ENCODE measurements at places on chromosomes 1 and 21.

- no peak for DNase-seq
Measured at GRCh38 chr21:39178421-39178820, 4.8 kb downstream of the PSMG1 start.

GRCh38 chr1:150820730-150821512 is 12.9 kb upstream of the CTSK start:
- DNase-seq = no peak

GRCh38 chr1:166836733-166837132 is 2.5 kb upstream of the POGK start:
- DNase-seq = no peak

DNA sequence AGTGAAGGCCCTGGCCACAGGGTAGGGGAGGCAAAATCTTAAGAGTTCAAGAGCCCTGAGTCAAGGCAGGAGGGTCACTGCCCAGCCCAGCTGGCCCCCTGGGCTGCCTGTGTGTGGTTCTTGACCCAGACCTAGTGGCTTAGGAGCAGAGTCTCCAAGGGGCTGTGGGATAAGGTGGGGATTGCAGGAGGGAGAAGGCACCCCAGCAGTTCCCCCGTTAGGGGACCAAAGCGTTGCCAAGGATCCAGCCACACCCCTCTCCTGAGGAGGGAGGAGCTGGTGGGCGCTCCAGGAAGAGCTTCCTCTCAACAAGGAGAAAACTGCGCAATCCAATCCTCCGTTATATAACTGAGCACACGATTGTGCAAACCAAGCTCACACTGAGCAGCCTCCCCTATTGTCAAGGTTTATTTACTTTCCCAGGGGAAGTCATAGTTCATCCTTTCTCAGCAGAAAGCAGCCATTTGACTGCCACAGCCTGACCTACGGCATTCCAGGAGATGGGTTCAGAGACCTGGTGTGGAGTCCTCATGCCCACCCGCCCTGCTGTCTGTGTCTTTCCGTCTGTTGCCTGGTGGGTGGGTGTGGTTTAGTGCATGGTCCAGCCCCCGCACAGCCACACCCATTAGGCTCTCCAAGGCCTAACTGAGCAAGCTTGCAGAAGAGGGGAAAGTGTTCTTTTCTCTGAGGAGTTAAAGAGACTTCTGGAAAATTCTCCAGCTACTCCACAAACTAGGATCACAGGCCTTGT is 3.5 kb downstream of the EPHX1 start:
- peak; percentile 46 for DNase-seq

DNA sequence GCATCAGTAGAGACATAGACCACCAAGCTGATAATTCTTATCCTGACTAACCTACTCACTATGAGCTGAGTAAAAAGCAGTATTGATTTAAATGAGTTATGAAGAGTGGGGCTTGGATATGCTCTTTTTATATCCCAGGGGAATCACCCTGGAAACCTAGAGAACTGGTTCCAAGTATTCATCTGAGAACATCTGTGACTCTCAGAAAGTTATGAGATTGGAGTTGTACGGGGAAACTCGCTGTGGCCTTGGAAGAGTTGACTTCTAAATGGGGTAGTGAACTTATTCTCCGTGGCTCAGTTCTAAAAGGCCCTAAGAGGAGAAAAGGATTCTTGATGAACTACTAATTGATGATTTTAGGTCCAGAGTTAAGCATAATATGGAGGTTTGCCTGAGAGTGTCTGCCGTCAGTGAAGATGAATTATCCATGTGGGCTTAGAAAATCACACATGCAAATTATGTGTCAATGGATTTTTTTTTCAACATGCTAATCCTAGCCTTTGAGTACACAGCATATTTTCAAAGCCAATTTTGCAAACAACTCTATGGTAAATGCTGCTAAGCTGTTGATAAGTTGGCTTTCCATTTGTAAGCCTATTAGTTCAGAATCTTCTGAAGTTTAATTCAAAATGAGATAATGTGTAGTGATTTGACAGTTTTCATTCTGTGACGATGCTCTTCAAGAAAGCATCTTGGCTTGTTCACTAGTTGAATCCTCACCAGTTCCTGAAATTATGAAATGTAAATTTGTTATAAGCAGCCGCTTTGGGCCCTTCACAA is 122.7 kb downstream of the FGGY start:
- no peak for DNase-seq

DNA sequence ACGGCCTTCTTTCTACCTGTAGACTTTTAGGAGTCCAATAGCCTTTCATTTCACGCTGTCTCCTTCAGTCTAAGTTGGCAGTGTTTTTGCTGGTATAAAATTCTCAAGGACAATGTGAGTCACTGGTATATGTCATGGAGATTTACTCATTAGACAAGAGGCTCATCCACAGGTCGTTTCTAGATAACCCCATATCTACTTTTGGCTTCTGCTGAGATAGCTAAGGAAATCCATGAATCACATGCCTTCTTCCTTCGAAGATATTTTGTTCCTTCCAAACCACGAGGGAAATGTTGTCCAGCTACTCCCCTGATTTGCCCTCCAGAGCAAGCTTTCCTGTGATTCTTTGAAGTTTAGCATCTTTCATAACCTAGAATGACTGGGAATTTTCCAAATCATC is 38.5 kb upstream of the KCNK1 start:
- DNase-seq = no peak

DNA sequence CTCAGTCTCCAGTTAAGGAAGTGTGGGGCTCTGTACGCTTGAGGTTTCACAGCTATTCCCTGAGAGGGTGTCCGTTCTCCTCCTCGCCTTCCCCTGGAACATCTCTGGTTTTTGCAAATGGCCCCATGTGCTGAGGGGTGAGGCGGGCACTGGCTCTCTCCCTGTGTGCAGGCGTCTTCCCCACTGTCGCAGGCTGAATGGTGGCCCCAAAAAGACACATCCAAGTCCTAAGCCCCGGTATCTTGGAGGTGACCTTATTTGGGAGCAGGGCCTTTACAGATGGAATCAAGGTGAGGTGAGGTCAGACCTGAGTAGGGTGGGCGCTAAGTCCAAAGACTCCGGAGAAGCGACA is 98.0 kb upstream of the TMPRSS2 start:
- no peak for DNase-seq

GRCh38 chr1:188127507-188127906 is 1298.8 kb downstream of the PLA2G4A start:
- no peak for DNase-seq

DNA sequence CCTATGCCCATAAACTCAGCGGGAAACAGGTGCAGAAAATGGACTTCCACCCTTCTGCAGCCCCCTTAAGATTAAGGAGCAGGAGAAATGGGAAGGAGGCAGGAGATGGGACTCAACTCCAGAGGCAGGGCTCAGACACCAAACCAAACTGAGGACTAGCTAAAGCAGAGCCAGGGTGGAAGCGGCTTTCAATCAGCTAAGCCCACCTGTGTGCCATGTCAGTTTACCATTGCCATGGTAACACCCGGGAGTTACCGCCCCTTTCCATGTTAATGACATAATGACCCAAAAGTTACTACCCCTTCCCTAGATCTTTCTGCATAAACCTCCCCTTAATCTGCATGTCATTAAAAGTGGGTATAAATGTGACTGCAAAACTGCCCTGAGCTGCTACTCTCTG is 653.5 kb downstream of the PTPRU start:
- DNase-seq = no peak

DNA sequence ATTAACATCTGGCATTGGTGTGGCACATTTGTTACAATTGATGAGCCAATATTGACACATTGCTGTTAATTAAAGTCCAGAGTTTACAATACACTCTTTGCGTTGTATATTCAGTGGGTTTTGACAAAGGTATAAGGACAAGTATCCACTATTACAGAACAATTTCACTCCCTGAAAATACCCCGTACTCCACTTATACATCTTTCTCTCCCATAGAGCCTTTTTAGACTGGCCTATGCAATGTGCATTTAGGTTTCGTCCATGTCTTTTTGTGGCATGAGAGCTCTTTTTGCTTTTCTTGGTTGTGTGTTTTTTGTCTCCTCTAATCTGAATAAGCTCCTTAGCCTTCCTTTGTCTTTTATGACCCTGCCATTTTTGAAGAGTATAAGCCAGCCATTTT is 40.6 kb upstream of the TSNAX start:
- no peak for DNase-seq

- no peak for DNase-seq
Measured at GRCh38 chr1:39187275-39188046, 17.0 kb upstream of the MACF1 start.

- no peak for DNase-seq
Measured at GRCh38 chr1:207691841-207692240, 46.9 kb downstream of the CR1L start.

- no peak for DNase-seq
Measured at GRCh38 chr1:28173980-28174297, 2.6 kb downstream of the PTAFR start.

DNA sequence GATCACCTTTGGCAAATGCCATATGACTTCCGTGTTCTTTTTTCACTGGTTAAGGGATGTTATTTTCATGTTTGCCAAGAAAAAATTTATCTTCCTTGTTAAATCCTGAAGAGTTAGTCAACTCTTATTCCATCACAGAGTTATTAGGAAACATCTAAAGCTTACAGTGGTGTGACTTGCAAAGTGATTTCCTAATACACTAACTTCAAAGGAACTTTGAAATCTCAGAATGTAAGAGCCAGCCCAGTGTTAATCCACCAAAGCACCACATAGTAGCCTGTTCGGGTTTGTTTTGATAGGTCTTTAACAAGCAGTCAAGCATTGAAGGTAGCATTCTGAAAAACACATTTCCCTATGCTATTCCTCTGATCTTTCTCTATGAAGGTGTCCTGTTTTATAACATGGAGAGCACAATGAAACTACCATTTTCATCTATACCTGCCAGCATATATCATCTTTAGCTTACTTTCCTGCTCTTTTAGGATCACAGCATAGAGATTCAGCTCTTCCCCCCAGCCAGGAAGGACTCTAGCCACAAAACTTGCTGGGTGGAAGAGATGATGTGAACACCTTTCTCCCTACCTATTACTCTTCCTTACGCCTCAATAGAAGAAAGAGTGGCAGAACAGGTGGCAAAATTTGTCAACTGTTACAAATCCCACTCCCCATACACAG is 82.4 kb upstream of the MAGI3 start:
- DNase-seq = no peak

DNA sequence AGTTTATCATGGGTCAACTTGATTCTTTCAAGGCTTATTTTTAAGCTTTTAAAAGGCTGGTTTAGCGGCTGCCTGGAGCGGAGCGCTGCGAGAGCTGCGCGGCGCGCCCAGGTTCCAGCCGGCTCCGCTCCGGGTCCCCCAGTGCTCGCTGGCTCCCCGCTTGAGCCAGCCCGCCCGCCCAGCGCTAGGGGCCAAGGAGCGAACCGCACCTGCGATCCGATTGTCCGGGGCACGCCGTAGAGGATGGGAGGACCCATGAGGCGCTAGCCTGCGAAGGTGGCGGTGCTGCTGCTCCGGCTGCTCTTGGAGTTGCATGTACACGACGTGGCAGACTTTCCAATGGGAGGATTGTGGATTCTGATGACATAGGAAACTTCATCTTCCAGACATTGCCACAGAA is 9.9 kb upstream of the CFHR4 start:
- DNase-seq = no peak

DNA sequence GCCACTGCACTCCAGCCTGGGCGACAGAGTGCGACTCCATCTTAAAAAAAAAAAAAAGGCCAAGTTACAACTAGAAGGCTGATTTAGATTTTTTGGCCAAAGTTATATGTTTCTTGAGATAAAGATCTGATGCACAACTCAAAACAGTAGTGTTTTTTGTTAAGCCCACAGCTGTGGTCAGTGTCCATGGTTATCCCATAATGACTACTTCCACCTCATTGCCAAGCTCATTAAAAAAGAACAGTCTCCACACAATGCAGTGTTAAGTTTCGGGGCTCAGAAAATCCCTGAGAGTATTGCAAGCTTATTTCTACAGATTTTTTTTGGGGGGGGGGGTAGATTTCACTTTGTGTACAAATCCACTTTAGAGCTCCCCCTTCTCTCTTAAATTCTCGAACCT is 120.5 kb downstream of the RUNX1 start:
- DNase-seq = no peak

GRCh38 chr1:239247285-239247684 is 139.1 kb upstream of the CHRM3 start:
- DNase-seq = no peak
